ENCODE measurements at places on chromosomes 2 and 18.
A peak's percentile ranks its signal among the peaks of the same experiment; 100 is the strongest.

DNA sequence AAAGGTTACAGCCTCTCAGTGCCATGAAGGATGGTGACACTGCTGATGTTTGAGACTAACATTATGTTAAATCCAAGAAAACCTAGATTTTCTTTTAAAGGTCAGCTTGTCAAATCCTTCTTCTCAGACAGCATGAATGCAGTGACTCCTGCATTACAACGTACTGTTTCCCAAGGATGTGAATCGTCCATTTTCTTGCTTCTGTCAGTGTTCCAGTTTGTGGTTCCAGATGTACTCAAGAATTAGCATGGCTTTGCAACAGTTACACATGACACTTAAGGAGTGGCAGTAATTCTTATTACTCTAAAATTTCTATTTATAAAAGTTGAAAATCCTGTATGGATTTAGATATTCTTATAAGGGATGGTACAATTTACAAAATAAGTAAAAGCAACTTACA lies 1.5 kb upstream of the TTC39C start:
- no peak for DNase-seq

DNA sequence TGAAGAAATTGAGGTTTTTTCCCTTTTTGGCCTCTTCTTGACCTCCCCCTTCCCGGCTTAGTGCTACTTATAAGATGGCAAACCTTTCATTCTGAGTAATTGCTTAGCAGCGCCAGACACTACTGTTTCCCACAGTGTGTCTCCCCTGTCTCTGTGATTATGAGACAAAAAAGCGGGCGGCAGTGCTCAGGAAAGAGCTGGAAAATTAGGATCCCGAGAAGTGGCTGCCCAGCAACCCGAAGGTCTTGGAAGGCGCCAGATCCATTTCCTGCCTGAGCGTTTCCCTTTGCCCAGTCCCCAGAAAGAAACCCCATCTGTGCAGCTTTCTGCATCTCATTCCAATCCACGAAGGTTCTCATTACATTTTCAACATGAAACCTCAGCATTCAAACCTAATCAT lies 191.9 kb upstream of the APCDD1 start:
- DNase-seq, result no peak

DNA sequence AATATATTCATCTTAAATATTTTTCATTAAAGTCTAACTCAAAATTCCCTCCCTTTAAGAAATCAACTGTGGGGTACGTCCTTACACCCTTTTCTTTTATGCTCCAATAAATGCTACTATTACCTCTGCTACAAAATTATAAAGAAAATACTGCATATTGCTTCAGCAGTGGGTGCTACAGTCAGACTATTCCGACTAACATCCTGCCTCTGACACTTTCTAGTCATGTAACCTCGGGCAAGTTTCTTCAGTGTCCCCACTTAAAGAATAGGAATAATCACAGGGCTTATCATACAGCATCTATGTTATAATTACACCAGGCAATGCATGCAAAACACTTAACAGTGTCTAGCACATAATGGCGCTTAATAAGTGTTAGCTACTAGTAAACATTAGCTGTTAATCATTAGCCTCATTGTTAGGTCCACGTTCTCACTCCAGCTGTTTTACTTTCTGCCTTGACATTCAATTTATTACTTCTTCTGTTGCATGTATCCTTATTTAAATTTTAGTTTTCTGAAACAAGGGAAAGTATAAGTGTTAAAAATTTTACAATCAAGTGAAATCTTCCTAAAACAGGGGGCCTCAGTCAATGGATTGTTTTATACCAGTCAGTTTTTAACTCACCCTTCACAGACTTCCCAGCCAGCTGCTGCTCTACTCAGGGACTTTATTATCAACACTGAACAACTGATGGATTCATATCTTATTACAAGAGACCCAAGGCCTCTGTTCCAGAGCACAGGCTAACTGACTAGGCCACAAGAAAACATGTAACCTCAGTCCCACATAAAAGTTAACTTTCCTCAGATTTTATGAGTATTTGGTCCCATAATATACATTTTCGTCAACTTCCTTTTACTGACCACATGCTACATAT lies 54.0 kb downstream of the CLASP1 start:
- no peak for DNase-seq

GRCh38 chr2:140316345-140316744 lies 1536.2 kb upstream of the NXPH2 start:
- no peak for DNase-seq

GRCh38 chr18:23311351-23312121 lies 141.6 kb upstream of the RIOK3 start:
- no peak for DNase-seq

DNA sequence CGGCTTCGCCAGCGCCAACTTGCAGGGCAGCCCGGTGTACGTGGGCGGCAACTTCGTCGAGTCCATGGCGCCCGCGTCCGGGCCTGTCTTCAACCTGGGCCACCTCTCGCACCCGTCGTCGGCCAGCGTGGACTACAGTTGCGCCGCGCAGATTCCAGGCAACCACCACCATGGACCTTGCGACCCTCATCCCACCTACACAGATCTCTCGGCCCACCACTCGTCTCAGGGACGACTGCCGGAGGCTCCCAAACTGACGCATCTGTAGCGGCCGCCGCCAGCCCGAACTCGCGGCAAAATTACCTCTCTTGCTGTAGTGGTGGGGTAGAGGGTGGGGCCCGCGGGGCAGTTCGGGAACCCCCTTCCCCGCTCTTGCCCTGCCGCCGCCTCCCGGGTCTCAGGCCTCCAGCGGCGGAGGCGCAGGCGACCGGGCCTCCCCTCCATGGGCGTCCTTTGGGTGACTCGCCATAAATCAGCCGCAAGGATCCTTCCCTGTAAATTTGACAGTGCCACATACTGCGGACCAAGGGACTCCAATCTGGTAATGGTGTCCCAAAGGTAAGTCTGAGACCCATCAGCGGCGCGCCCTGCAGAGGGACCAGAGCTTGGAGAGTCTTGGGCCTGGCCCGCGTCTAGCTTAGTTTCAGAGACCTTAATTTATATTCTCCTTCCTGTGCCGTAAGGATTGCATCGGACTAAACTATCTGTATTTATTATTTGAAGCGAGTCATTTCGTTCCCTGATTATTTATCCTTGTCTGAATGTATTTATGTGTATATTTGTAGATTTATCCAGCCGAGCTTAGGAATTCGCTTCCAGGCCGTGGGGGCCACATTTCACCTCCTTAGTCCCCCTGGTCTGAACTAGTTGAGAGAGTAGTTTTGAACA lies 15.1 kb downstream of the HOXD3 start:
- DNase-seq, result no peak

- DNase-seq, result no peak
These were observed 23.8 kb downstream of the SERTAD2 start for GRCh38 chr2:64629875-64630274.

GRCh38 chr2:190271783-190272456 lies 47.7 kb downstream of the HIBCH start:
- no peak for DNase-seq

DNA sequence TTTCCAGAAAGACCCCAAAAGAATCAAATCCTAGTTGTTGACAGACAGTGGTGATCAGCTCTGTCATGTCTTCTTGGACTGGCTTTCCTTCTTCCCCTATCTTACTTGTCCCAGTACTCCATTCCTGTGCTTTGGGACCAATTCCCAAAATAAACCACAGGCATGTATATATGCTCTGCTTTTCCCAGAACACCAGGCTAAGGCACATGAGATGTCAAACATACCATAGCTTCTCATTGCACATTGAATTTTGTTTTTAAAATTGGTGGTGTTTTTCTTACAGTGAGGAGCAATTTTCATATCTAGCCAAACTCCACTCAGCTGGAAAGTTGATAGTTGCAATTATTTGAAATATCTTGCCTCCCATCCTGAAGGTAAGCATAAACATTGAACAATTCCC lies 88.9 kb upstream of the RGPD4 start:
- DNase-seq, result no peak

- DNase-seq, result no peak
These were observed 1.1 kb downstream of the PNKD start for GRCh38 chr2:218271487-218271797.

GRCh38 chr2:107436281-107436680 lies 390.4 kb upstream of the RGPD4 start:
- DNase-seq, result no peak

GRCh38 chr2:176652300-176653182 lies 383.3 kb downstream of the MTX2 start:
- peak; percentile 71 for DNase-seq

DNA sequence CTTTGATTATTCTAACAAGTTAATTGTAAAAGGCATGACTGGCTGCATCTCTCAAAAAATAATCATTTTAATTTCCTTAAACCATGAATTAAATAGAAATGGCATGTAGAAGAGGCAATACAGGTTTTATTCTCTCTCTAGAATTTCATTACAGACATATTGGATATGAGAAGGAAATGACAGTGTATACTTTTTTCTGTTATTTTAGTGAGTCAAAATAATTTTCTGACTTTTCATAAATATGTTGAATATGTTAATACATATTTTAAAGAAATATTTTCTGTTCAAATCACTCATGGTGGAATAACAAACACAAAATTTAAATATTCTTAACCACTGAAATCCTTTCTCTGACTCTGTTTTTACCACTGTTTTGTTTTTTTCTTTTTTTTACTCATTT lies 510.4 kb downstream of the LRP1B start:
- no peak for DNase-seq

DNA sequence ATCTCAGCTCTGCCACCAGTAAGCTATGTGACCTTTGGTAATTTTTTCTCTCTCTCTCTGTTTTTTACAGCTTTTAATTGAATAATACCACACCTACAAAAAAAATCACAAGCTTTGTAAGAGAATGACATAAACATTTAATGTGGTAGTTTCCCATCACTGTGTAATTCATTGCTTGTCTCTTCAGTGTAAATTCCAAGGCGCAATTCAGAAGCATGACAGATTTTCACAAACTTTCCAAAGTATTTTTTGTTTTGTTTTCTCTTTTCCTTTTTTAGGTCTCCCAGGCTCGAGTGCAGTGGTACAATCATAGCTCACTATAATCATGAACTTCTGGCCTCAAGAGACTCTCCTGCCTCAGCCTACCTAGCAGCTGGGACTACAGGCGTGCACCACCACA lies 25.0 kb upstream of the PPM1B start:
- no peak for DNase-seq

GRCh38 chr2:10414591-10414990 lies 33.5 kb downstream of the ODC1 start:
- DNase-seq, result peak; percentile 80

- peak; percentile 39 for DNase-seq
These were observed 664 bp downstream of the CCT4 start for GRCh38 chr2:61887717-61888266.

- DNase-seq, result no peak
These were observed 105.5 kb upstream of the ASB18 start for GRCh38 chr2:236369661-236370062.

DNA sequence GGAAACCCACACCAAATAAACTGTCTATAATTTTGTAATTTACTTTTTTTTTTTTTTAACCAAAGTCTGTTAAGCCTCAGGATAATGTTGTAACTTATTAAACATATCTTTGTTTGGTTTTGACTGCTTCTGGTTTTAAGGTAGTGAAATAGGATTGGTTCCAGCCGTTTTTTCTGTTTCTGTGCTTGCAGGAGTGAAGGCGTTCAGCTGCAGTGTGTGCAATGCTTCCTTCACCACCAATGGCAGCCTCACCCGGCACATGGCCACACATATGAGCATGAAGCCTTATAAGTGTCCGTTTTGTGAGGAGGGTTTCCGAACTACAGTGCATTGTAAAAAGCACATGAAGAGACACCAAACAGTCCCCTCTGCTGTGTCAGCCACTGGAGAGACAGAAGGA lies 93.1 kb downstream of the ZNF236 start:
- DNase-seq, result no peak

- DNase-seq, result no peak
These were observed 80.6 kb downstream of the MOGAT1 start for GRCh38 chr2:222751821-222752719.

GRCh38 chr2:43727634-43728014 lies 46.2 kb upstream of the DYNC2LI1 start:
- no peak for DNase-seq

DNA sequence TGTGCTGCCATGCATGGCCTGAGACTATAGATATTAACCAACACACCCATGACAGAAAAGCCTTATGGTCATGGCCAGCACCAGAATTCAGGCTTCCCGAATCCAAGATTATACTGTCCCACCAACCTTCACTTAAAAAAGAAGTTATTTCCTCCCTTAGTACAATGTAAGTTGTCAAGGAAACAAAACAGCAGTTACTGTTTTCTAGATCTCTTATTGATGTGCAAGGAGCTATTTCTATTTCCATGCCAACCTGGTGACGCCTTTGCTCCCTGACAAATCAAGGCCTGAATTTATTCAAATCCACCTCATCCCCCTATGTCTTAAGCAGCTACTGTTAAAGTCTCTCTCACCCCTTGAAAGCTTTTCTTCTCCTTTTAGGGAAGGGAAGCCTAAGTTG lies 249.3 kb downstream of the ZNF521 start:
- no peak for DNase-seq

GRCh38 chr18:13464432-13465123 lies 246.0 kb downstream of the LDLRAD4 start:
- no peak for DNase-seq

DNA sequence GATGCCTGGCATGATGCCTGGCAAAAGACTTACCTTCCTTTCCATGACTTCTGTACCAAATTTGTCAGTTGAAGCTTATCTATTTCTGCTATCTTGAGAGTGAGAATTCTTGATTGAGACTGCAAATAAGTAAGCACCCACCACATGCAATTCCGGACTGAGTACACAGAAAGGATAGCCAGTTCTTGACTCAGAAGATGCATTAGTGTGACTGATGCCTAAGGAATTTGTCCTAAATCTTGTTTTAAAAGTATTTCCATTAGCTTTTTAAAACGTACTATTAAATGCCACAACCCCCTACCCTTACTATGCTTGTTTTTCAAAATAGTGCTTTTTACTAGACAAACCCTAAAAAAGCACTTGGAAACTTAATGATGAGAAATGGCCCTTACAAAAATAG lies 545 bp downstream of the MPP4 start:
- no peak for DNase-seq

GRCh38 chr2:22126978-22127377 lies 1003.2 kb downstream of the TDRD15 start:
- DNase-seq, result no peak

DNA sequence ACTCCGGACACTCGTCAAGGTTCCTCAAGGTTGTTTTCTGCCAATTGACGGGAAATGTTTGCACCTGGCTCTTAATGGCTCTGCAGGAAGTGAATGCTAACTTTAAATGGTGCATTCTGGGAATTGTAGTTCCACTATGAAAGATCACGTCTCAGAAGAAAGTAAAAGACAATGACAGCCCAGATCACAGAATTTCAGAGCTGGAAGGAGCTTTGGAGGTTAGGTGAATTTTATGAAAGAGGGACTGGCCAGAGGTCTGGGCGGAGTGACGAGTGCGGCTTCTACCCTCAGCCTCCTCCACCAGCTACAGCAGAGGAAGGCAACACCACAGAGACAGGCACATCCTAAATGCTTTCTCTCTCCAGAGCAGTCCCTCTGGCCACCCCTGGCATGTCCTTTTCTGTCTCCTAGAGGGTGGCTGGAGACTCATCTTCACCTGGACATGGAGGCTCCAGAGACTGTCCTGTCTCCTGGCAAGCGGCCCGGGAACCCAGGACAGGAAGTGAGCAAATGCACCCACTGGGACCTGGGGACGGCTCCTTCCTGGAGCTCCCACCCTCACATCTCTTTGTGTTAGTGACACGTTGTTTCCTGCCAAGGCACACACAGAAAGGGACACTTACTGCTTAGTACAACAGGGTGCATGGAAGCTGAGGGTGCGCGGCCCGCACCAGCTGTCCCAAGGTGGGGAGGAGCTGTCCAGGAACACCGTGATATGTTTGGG lies 19.4 kb downstream of the THAP4 start:
- DNase-seq, result peak; percentile 93

Measured in NCI-H2081 (cell line).